ENCODE measurements at places on chromosomes 1 and 21.

DNA sequence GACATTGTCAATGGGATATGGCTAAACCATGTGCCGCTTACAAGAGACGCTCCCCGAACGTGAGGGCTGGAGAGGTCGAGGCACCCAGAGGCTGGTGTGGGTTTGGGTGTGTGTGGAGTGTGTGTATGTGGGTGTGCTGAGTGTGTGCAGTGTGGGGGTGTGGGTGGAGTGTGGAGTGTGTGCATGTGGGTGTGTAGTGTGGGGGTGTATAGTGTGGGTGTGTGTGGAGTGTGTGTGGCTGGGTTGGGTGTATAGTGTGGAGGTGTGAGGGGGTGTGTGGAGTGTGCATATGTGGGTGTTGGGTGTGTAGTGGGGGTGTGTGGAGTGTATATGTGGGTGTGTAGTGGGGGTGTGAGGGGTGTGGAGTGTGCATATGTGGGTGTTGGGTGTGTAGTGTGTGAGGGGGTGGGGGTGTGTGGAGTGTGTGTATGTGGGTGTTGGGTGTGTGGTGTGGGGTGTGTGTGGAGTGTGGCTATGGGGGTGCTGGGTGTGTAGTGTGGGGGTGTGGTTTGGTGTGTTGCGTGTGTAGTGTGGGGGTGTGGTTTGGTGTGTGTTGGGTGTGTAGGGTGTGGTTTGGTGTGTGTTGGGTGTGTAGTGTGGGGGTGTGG is 42.2 kb downstream of the SLC19A1 start:
- no peak for DNase-seq

DNA sequence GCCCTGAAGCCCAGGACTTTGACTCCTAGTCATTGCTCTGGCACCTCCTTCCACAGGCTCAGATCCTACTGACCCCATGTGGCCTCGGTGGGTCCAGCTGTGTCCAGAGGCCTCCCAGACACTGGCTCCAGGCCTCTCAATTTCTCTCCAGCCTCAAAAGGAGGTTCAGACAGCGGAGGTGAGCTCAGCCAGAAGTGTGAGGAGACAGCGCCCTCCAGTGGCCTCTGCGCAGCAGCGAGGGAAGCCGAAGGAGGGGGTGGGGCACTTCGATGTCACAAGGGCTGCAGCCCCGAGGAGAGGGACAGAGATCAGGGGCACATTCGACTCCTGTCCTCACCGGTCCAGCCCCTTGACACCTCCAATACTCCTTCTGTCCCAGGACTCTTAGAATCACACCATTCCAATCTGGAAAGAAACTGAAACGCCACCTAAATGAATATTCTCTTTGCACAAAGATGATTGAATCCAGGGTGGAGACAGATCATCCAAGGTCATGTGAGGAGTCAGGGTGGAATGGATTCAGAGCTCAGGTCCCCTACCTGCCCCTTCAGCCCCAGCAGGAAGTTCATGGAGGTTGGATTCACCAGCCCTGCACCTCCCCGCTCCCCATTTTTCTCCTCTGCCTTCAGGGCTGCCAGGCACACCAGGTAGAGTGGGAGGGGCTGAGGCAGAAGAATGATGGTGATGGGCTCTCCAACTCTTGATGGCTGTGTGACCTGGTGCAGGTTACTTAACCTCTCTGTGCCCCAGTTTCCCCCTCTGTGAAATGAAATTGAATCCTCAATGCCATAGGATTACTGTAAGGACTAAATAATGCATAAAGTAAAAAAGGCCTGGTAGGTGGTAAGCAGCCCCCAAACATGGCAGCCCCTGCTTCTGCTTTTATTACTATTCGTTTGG is 34.8 kb upstream of the ZBTB40 start:
- no peak for DNase-seq

GRCh38 chr21:33023574-33024200 is 2.0 kb upstream of the OLIG2 start:
- no peak for DNase-seq

DNA sequence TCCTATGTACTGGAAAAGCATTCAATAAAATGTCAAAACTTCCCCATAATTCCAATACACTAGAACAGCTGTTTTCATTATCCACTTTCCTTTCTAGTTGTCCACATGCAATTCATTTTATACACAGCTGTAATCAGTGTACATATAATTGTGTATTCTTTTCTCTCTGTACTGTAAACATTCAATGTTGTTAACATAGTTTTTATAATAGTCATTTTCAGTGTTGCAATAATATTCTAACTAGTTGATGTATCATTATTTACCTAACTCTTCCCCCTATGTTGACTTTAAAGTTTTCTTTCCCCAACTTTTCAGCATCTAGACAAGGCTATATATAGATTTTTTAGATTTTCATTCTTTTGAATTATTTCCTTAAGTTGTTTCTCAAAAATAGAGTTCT is 44.4 kb downstream of the DIPK1A start:
- DNase-seq, result no peak

All from NCI-H524 treated with DMSO at 0.1 percent for 48 hours (cell line).